T-helper 1 cell (primary cell): ENCODE measurements at places on chromosomes 2 and 18.

DNA sequence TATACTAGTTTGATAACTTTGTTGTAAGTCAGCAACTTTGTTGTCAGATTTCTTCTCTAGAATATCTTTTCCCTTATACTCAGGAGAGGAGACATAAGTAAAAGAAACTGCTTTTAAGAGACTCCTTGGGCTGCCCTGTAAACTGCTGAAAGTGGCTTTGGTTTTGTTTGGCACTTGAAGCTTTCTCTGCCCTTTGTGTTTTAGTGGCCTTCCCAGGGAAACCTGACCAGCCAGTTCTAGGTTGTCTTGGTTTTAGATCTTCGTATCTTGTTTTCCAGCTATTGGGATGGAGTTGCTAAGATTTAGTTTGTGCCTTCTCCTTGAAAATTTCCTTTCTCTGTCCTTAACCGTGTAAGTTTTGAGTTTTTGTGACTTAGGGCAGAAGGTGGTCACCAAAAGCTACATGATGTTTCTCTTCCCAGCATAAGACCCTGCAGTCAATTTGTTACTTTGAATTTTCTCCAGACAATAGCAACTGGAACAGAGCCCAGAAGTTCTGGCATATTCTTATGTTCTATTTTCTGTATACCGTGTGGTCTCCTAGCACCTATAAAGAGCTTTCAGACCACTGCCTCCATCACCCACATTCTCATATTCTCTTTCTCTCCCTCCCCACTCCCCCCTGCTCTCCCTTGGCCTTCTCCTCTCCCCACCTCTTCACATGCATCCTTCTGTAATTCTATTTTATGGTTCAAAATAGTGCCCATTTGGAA is 81.1 kb downstream of the BOLA3 start:
- no peak for DNase-seq

- DNase-seq, result no peak
Measured at GRCh38 chr2:177692783-177693269, 300.3 kb downstream of the AGPS start.

- no peak for DNase-seq
Measured at GRCh38 chr18:50793641-50794565, 25.9 kb downstream of the MRO start.

DNA sequence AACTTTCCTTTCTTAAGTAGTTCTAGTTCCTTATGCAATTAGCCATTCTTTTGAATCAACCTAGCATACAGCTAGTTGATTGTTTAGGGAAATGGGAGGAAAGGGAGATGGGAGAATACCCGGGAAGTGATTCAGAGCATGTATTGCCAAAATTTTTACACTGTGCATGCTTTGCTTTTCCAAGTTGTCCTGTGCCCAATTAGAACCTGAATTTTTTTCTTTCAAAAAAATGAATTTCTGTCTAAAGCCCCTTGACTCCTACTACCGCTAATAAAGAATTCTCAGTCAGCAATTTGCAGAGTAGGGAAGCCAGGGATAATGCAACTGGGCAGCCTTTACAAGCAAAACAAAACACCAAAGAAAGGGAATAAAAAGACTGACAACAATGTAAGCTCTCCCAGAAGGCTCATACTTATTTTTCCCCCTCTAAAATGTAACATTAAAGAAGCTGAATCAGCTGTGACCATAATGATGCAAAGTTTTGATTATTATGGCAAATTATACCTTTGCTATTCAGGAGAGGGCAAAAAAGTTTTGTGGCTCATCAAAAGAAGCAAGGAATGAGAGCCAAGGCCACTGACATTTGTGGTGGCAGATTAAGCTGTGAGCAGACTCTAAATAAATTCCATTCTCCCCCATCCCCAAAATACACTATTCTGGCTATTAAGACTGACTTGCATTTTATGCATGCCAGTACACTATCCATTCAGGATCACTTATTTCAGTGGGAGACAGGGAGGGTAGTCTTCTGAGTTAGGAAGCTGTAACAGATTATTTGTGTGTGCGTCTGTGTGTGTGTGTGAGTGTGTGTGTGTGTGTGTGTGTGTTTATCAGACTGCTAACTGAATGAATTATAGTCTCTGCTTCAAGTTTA is 174.3 kb downstream of the ERBB4 start:
- no peak for DNase-seq

- DNase-seq, result no peak
Measured at GRCh38 chr2:40028792-40029488, 249.9 kb upstream of the THUMPD2 start.

DNA sequence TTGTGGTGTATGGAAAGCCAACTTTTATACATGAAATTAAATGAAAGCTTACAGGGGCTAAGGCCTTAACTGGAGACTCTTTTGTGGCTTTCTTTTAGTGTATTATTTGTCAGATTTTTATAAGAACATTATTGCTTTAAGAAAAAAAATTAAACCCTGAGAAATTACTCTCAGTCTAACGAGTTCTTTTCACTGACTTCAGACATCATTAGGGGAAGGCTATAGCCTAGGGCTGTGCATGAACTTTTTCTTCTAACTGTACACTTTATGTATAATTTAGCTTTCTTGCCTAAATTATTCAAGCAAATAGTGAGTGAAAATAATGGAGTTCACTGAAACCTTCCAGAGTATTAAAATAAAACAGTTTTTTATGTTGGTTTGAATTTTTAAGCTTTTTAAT is 151.1 kb upstream of the MEIS1 start:
- DNase-seq, result no peak

DNA sequence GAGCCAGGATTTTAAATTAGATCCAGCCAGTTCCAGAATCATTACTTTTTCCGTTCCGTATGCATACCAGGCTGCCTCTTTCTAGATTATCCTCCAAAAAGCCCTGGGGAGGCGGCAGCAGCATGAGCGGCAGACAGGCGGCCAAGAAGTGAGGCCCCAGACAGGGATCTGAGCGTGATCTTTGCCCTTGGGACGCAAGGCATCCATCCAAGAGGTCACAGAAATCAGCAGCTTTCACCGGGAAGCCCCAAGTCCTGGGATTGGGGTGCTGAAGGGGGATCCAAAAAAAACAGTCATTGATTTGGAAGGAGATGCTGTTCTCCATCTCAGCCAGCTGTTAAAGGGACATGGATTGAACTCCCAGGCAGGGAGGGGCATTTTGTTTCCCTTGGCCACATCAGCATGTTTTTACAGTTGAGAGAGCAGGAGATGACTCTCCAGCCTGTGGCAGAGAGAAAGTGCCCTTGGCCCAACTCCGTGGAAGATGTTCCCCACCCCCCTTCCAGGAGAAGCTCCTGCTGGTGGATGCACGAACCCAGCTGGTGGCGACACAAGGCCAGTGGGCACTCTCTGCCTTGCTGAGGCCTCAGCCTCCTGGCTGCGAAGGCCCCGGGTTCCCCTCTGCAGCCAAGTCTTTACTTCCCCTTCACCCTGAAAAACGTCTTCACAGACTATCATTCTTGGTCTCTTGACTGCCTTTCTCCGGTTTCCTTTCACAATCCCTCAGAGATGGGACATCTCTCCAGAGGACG is 265.6 kb downstream of the ANAPC1 start:
- DNase-seq, result no peak

DNA sequence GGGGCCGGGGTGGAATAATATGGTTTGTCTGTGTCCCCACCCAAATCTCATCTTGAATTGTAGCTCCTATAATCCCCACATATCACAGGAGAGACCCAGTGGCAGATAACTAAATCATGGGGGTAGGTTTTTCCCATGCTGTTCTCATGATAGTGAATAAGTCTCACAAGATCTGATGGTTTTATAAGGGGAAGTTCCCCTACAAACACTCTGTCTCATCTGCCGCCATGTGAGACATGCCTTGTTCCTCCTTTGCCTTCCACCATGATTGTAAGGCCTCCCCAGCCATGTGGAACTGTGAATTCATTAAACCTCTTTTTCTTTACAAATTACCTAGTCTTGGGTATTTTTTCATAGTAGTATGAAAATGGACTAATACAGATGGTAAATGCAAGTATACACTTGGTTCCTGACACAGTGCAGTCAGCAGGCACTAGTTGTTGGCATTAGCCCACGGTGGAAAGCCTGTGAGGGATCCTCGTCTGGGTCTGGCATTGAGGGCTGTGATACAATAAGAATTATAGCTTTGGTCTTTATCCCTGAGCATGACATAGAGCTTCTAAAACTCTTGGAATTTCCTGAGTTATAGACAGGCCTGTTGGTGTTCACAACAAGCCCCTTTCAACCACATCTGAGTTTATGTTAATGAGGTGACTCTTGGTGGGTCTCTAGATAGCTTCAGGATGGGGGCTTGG is 135.8 kb downstream of the CABLES1 start:
- no peak for DNase-seq

DNA sequence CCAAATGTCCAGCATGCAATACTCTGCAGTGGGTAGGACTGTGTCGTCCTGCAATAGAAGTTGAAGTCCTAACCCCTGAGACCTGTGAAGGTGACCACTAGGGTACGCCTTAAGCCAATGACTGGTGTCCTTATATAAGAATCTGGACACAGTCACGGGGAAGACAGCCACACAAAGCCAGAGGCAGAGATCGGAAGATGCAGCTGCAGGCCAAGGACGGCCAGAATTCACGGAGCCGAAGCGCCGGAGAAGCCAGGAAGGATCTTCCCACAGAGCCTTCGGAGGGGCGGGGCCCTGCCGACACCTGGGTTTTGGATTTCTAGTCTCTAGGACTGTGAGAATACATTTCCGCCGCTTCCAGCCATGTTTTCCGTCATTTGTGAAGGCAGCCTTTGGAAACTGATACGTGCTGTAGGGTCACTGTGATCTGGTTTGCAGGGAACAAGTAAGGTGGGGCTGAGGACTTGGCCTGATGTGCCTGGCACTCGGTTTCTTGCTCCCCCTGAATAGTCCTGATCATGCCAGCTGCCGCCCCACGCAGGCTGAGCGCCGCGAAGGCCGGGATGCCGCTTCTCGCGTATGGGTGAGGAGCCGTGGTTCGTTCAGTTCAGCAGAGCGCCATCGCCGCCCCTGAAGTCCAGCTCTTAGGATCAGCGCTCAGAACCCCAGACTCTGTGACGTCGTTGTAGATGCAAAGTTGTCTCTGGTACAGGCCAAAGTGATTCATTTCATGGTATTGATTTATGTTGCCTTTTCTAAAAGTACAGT is 38.7 kb downstream of the PTGR3 start:
- no peak for DNase-seq

GRCh38 chr18:7191736-7192135 is 39.2 kb upstream of the LRRC30 start:
- no peak for DNase-seq

- no peak for DNase-seq
Measured at GRCh38 chr18:14941256-14941655, 193.3 kb downstream of the ANKRD30B start.

DNA sequence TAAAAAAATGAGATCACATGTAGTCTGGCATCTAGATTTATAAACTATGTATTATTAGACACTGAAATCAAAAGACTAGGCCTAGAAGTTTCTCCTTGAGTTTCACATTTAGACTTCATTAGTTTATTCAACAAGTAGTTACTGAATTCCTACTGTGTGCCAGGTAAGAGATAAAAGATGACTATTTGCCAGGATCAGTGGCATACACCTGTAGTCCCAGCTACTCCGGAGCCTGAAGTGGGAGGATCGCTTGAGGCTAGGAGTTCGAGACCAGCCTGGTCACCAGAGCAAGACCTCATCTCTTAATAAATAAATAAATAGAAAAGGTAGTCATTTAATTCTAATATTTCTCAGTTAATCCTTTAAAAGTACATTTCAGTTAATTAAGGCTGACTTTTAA is 2.1 kb downstream of the FAM98A start:
- no peak for DNase-seq

GRCh38 chr2:143584936-143585335 is 455.7 kb downstream of the ARHGAP15 start:
- DNase-seq, result no peak

GRCh38 chr2:169119123-169119760 is 49.9 kb downstream of the DHRS9 start:
- DNase-seq, result no peak

GRCh38 chr2:211349031-211349430 is 792.6 kb downstream of the CPS1 start:
- DNase-seq, result no peak

- no peak for DNase-seq
Measured at GRCh38 chr2:232723027-232723426, 25.9 kb downstream of the GIGYF2 start.

DNA sequence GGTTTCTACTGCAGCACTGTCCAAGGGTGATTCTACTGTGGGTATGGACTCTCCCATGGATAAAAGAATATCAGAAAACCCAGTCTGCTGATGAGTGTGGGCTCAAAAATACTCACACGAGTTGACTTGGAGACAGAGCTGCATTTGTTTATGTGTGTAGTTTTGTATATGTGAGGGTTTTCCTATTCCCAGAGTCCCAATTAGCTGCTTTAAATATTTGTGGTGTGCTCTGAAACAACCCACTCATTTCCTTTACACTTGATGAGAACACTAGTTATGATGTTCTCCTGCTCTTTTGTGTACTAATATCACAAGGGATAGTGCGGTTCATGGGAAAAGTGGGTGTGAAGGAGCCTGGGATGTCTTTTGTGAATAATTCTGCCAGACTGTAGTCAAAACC is 337.3 kb downstream of the PLCL1 start:
- no peak for DNase-seq

- DNase-seq, result no peak
Measured at GRCh38 chr2:113342650-113343049, 63.9 kb upstream of the PAX8 start.
